A549 treated with DMSO at 1 μM for 4 hours (cell line): ENCODE measurements at places on chromosomes 1 and 21. TPM values are rescaled to one million over a fixed set of nuclear protein-coding genes. Genes with fewer than 3 reads are reported as not detected.

Gene FMO2
- total RNA-seq: not detected in 5 replicates

Gene SPRR1B
- not detected in 5 replicates for total RNA-seq

Gene LIN9
- total RNA-seq: 7.1 to 9.1 TPM (median 8.7 TPM) in 5 replicates

Gene VSIG8
- 0.06 to 0.07 TPM in 2 of 5 replicates, not detected in the others for total RNA-seq

Gene SHE
- 0.03 to 0.11 TPM (median 0.06 TPM) in 4 of 5 replicates, not detected in the other for total RNA-seq

Gene KRTAP7-1
- not detected in 5 replicates for total RNA-seq

Gene TMPRSS2
- total RNA-seq: 0.04 TPM in 1 of 5 replicates, not detected in the others

Gene MTARC2
- 9.9 to 12.3 TPM (median 11.5 TPM) in 5 replicates for total RNA-seq

Gene FCRL5
- total RNA-seq: not detected in 5 replicates

Gene C1orf56
- 6.4 to 7.6 TPM (median 7.1 TPM) in 5 replicates for total RNA-seq

Gene AMY1A
- total RNA-seq: not detected in 5 replicates

Gene CR1L
- total RNA-seq: not detected in 5 replicates

Gene CYP4Z1
- total RNA-seq: not detected in 5 replicates

Gene BSND
- total RNA-seq: not detected in 5 replicates

Gene IFI44L
- 0.02 to 0.09 TPM (median 0.02 TPM) in 3 of 5 replicates, not detected in the others for total RNA-seq

Gene OR10Z1
- not detected in 5 replicates for total RNA-seq

Gene MAGI3
- total RNA-seq: 4.5 to 6.3 TPM (median 5.6 TPM) in 5 replicates

Gene PLEKHG5
- 2.4 to 4.1 TPM (median 3.9 TPM) in 5 replicates for total RNA-seq

Gene UBE2U
- not detected in 5 replicates for total RNA-seq

Gene RXFP4
- not detected in 5 replicates for total RNA-seq

Gene DRAXIN
- total RNA-seq: 0.09 to 0.23 TPM (median 0.17 TPM) in 5 replicates

Gene CFHR2
- not detected in 5 replicates for total RNA-seq

Gene CFHR3
- 0.14 to 0.30 TPM (median 0.22 TPM) in 3 of 5 replicates, not detected in the others for total RNA-seq

Gene ZSWIM5
- total RNA-seq: 0.40 to 0.66 TPM (median 0.55 TPM) in 5 replicates

Gene GPR25
- 0.11 TPM in 1 of 5 replicates, not detected in the others for total RNA-seq

Gene BCAN
- total RNA-seq: 0.08 to 0.12 TPM in 2 of 5 replicates, not detected in the others

Gene LIPI
- total RNA-seq: not detected in 5 replicates

Gene ANKRD35
- total RNA-seq: not detected in 5 replicates

Gene CLCA1
- total RNA-seq: not detected in 5 replicates

Gene NCAM2
- not detected in 5 replicates for total RNA-seq

Gene RBM11
- 0.13 TPM in 1 of 5 replicates, not detected in the others for total RNA-seq

Gene LCE3D
- 0.69 to 1.3 TPM (median 0.88 TPM) in 5 replicates for total RNA-seq

Gene CNR2
- not detected in 5 replicates for total RNA-seq

Gene SPATA21
- total RNA-seq: 0.09 to 0.17 TPM (median 0.12 TPM) in 4 of 5 replicates, not detected in the other

Gene RGS13
- not detected in 5 replicates for total RNA-seq

Gene WNT3A
- 0.02 to 0.05 TPM in 2 of 5 replicates, not detected in the others for total RNA-seq

Gene AQP10
- not detected in 5 replicates for total RNA-seq

Gene FMO1
- total RNA-seq: not detected in 5 replicates

Gene COG2
- 19.3 to 23.2 TPM (median 21.3 TPM) in 5 replicates for total RNA-seq

Gene KCNE2
- total RNA-seq: not detected in 5 replicates

Gene CHODL
- total RNA-seq: not detected in 5 replicates

Gene IL22RA1
- total RNA-seq: 3.3 to 4.9 TPM (median 4.4 TPM) in 5 replicates

Gene SORT1
- total RNA-seq: 3.7 to 4.7 TPM (median 4.4 TPM) in 5 replicates

Gene ACTL8
- 1.7 to 2.0 TPM (median 1.8 TPM) in 5 replicates for total RNA-seq

Gene ST6GALNAC3
- total RNA-seq: 0.31 to 1.2 TPM (median 0.63 TPM) in 5 replicates

Gene FLG2
- not detected in 5 replicates for total RNA-seq

Gene SMYD3
- 12.7 to 15.2 TPM (median 14.5 TPM) in 5 replicates for total RNA-seq

Gene CLDN8
- total RNA-seq: not detected in 5 replicates

Gene SLC37A1
- total RNA-seq: 3.2 to 4.5 TPM (median 4.4 TPM) in 5 replicates

Gene CASQ2
- total RNA-seq: not detected in 5 replicates

Gene F5
- total RNA-seq: 0.07 to 0.20 TPM (median 0.09 TPM) in 5 replicates

Gene KANK4
- total RNA-seq: 0.19 to 0.46 TPM (median 0.35 TPM) in 5 replicates

Gene SPOCD1
- 4.6 to 8.0 TPM (median 5.0 TPM) in 5 replicates for total RNA-seq

Gene AVPR1B
- not detected in 5 replicates for total RNA-seq

Gene ECM1
- total RNA-seq: 2.1 to 2.7 TPM (median 2.3 TPM) in 5 replicates
